ENCODE measurements at places on chromosomes 4 and X.

DNA sequence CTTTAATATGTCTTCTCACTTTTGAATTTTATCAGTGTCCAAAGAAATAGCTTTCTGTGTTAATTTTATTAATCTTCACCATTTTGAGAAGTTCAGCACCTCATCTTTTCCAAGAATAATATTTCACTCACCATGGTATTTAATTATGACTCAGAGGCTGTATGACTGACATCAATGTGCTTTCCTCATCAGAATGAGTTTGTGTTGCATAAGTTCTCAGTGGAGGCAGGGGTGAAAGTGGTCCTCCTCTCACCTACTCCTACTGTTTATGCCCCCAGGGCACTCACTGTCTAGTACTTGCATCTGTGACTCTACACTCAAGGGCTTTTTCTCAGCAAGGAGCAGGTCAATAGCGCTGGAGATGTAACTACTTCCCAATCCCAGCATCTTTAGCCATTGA lies 905.3 kb upstream of the INTU start:
- DNase-seq = no peak

DNA sequence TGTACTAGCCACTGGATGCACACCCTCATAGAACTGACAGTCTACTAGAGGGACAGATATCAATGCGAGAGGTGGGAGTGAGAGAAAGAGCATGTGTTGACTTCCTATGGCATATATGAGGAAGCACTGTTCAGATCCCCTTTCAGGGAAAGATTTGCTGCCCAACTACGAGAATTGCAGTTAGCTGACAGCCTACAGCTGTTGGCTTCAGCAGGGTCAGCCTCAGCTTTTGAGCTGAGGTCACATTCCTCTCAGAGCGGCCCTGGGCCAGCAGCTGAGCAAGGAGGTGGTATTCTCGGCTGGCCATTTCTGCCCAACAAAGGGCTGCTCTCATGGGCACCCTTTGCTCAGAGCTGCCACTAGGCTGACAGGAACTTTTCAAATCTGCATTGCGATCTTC lies 580.2 kb downstream of the MID1IP1 start:
- DNase-seq = no peak

DNA sequence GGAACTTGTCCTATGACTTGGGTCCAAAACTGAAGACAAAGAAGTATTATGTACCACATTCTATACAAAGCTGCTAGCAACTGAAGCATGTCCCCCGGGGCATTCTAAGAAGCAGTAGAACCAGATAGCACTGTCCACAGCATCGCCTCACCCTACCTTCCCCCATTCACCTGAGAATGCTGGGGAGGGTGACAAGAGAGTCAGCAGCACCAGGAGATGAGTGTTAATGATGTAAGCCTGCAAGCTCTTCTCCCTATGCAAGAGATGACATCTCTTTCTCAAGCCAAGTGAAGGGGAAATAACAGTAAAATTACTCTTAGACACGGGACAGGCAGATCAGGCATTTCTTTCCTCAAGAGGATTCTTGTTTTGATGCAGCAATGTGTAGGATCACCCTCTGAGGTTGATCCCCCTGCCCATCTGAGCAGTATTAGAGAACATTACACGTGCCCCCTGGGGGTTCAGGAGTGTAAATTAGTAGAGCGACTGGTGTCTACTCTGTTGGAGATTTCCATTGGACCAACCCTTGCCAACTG lies 13.9 kb upstream of the TLR1 start:
- DNase-seq = no peak

DNA sequence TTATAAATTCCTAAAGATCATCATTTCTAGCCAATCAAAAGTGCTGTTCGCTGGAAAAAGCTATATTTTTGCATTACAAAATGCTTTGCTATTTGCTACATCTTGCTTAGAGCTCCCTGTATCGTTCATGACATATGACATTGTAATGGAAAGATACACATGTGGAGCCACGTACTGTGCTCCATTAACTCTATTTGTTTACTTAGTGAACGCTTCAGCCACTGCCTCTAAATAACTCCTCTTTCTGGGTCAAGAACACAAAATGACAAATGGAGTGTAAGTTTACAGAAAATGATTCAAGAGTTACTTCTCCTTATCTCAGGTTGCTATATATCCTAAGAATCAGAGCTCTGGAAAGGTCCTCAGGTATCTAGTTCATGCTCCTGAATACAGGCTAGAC lies 329.1 kb upstream of the SMIM31 start:
- no peak for DNase-seq

GRCh38 chrX:108134724-108135123 lies 43.1 kb downstream of the ATG4A start:
- no peak for DNase-seq

DNA sequence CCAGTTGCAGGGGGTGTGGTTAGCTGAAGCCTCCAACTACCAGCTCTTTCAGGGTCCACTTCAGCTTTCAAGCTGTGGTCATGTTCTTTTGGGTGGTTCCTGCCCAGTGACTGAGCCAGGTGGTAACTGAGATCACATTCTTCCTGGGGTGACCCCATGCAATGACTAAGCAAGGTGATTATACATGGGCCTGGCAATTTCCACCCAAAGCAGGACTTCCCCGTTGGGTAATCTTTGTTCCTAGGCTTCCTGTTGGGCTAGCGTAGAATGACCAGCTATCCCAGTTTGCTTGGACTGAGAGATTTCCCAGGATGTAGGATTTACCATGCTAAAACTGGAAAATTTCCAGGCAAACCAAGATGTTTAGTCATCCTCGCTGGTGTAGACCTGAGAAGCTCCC lies 18.4 kb upstream of the MAGEB17 start:
- no peak for DNase-seq

DNA sequence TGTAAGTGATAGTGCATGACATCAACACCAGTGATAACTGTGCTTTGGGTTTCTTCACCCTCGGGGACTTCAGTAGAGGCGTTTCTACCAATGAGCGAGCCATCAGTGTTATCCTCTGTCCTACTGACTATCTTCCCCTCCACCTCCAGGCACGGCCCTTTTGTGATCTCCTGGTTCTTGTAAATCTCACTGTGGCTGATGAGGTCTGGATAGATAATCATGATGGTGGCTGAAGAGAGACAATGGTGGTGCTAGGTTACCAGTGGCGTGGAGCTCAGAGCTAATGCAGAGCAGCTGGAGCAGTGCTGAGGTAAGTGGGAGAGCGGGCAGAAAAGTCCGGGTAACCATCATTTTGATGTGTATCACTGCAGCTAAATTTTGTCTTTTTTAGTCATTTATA lies 816.6 kb downstream of the GLUD2 start:
- DNase-seq = no peak

- DNase-seq = no peak
Observed at GRCh38 chr4:108933046-108933445, 170.2 kb upstream of the ETNPPL start.

GRCh38 chrX:148422526-148422925 lies 77.9 kb upstream of the AFF2 start:
- DNase-seq = no peak

All from cerebellar nuclear complex (tissue), 1 donor.